CD4-positive, alpha-beta T cell treated with Interleukin-21 for 1 hour (primary cell): ENCODE measurements at places on chromosomes 6 and 20.
A peak's percentile ranks its signal among the peaks of the same experiment; 100 is the strongest.

GRCh38 chr6:15429141-15430110, 183.6 kb downstream of the JARID2 start:
- DNase-seq, result no peak

DNA sequence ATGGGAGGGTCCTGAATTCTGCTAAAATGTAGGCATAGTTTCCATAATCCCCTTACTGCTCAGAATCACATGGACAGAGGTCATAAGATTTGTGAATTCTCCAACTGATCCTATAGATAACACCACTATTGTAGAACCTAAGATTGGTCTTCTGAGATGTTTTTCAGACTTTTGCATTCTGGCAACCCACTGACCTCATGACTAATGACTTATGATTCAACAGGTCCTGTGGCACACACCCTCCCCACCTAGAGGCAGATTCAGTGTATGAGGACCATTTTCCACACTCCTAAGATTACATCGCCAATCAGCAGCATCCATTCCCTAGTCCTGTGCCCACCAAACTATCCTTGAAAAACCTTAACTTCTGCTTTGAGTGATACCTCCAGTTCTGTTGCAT, 207.2 kb downstream of the BTBD9 start:
- DNase-seq, result no peak

DNA sequence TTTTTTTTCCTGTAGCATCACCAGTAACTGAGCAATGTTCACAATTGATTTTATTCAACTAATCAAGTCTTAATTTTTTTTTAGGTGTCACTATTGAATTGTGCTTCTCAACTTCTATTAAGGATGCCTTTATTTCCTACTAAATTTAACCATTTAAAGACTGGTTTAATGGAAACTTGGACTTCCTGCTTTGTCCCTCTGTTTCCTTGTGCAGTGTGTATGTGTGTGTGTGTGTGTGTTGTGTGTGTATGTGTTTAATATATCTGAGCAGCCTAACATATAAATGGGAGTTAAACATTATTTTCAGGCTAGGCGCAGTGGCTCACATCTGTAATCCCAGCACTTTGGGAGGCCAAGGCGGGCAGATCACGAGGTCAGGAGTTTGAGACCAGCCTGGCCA, 1.8 kb downstream of the SERPINB6 start:
- no peak for DNase-seq

DNA sequence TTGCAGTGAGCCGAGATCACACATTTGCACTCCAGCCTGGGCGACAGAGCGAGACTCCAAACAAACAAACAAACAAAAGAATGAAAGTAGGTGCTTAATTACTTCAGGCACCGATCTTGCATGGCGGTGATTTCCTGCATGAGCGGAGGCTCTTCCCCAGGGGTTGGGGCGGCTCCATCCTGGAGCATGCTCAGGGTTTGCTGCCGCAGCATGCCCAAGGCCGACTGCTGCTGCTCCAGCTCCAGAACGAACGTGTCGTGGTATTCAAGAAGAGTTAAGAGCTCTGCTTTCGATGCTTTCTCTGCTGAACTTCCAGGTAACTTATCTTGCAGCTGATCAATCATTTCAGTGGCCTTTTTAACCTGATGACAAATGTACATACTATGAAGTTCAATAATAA, 313.8 kb downstream of the SYNE1 start:
- no peak for DNase-seq

DNA sequence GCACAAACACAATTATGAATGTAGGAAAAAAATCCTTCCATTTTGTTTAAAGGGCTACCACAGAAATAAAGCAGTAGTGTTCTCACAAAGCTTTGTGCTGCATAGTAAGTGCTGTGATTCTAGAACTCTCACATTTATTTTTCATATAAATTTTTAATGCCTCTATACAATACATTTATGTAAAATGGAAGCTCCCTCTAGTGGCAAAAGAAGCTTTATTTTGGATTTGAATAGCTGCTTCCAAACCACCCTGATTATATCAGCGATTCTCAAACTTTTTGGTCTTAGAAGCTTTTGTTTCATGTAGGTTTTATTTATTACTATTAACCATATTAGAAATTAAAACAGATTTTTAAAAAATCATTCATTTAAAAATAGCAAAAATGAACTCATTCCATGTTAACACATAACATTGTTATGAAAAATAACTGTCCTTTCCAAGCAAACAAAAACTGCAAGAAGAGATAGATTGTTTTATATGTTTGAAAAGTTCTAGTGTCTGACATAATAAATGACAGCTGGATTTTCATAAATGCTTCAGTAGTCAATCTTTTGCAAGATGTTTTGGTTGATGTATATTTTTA, 38.4 kb downstream of the HS3ST5 start:
- no peak for DNase-seq

DNA sequence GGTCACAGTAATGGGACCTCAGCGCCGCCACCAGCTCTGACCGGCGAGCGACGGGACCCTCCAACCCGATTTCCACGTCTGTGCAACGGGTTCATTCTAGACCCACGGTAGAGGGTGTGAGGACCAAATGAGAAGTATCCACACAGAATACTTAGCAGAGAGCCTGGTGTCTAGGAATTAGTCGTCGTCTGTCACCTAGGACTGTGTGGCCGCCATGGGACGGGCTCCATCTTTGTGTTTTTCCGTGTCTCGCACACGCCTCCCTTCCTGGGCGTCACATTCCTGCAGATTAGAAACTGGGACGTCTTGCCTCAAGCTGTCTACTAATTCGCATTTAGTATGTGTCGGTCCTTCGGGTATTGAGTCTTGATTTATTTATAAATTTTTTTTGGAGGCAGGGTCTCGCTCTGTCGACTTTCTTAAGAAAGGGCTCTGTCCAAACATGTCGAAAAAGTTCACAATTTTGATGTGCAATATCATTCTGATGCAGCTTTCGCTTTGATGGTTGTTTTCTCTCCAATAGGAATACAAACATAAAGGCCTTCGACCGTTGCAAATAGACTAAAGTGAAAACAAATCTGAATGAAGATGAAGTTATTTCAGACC, 563 bp downstream of the MGME1 start:
- DNase-seq, result peak; percentile 48

- DNase-seq, result no peak
These were observed 31.2 kb downstream of the PNLDC1 start for GRCh38 chr6:159831373-159831679.

- peak; percentile 76 for DNase-seq
These were observed 119.0 kb downstream of the RTN4IP1 start for GRCh38 chr6:106510090-106510970.

DNA sequence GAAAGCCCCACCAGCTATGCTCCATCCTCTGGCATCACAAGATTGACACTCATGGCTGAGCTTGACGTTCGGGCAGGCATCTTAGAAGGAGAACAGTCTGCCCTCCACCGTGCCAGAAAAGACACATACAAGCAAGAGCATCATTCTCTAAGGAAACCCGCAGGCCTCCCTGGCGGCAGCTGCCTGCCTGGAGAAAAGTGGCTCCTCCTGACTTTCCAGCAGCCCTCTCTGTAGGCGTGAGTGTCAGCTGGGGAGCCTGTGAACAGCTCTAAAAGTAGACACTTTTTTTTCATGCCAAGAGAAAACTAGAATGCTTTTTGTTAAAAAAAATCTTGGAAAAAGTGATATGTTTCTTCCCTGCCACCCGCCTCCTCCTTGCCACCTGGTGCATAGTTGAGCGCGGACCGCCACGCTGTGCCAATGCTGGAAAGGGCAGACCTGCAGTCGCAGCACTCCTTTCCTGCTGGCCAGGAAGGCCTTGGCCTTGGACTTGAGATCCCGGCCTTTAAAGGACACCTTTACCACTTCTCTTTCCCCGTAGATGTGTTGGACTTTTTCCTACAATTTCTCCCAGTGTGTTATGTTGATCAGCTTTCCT, 29.7 kb upstream of the INSM1 start:
- no peak for DNase-seq

GRCh38 chr6:48606618-48607017, 495.6 kb upstream of the PTCHD4 start:
- no peak for DNase-seq

- no peak for DNase-seq
These were observed 171.9 kb downstream of the JARID2 start for GRCh38 chr6:15417811-15418210.

DNA sequence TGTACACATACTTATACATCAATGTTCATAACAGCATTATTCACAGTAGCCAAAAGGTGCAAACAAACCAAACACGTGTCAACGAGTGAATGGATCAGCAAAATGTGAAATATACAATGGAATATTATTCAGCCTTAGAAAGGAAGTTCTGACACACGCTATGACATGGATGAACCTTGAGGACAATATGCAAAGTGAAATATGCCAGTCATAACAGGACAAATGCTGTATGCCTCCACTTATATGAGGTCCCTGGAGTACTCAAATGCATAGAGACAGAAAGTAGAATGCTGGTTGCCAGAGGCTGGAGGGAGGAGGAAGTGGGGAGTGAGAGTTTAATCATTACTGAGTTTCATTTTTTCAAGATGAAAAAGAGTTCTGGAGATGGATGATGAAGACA, 37.8 kb upstream of the IGF2R start:
- DNase-seq, result no peak

DNA sequence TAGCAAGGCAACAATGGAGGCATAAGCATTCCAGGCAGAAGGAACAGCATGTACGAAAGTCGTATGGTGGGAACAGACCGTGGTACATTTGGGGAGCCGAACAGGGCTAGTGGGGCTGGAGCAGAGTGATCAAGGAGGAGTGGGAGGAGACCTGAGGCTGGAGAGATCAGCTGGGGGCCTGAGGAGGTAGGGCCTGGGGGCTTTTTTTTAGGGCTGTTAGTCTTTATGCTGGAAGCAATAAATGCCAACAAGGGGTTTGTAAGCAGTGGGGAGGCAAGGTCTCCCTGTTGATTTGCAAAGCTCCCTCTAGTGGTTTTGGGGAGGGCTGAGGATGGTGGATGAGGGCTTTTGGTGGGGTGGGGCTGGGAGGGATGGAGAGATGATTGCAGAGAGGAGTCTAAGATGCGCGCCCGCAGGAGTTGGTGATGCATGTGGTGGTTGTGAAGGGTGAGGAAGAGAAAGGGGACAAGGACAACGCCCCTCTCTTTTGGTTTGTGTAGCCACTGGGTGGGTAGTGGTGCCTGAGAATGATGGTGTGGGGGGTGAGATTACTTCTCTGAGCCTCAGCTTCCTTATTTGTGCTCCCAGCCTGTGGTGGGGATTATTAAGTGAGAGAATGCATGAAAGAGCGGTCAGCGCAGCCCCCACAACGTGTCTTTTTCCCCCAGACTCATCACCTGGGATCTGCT, 74.1 kb upstream of the TOX2 start:
- DNase-seq, result peak; percentile 31

- no peak for DNase-seq
These were observed 1.9 kb upstream of the ATP9A start for GRCh38 chr20:51769976-51770615.

DNA sequence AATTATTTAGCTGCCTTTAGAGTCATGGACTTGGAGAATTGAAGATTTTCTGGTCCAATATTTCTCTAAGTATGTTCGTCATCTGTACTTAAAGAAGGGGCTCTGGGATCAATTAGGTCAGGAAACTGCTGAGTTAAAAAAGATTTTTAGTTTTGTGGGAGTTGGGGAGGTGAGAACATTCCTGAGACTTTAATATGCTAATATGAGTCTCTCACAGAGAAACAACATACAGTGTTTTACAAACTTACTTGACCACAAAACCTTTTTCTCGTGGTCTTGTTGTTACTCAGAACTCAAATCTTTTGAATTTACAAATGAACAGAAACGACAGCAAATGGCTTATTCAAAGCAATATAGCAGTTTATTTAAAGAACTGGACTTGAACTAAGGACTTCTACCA, 67.9 kb downstream of the LIN28B start:
- DNase-seq, result no peak

DNA sequence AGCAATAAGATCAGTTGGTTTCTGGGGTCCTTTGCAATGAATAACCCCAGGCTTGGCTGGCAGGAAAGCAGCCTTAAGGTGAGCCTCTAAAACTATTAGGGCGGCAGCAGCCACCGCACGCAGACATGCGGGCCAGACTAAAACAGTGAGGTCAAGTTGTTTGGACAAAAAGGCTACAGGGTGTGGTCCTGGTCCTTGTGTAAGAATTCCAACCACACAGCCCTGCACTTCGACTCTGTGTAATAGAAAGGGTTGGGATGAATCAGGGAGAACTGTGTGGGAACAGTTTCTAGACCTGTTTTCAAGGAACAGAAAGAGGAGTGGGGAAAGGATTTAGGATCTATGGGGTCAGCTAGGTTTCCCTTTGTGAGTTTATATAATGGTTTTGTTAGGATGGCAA, 237.6 kb downstream of the SMOC2 start:
- DNase-seq, result no peak

DNA sequence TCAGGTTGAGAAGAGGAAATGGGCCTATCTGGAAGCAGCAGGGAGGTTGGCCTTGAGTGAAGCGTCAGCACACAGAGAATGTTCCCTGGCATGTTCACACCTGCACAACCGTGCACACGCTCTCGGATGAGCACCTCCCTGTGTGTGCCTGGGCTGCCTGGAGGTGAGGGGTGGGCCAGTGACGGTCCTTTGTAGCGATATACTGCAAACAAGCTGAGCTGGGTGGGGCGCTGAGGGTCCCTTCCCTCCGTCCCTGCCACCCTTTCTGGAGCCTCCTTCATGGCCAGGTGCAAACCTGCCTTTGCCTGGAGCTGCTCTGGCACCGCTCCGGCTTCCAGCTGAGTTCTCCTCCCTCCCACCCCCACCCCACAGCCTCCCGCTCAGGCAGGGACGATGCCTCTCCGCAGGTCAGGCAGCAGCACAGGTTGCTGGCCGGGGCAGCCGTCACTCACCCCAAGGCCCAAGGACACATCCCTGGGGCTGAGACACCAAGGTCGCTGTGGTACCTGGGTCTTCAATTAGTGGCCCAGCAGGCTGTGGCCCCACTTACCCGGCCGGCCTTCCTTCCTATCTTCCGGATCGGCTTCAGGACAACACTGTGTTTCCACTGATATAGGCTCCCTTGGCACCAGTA, 111.6 kb downstream of the ERMARD start:
- no peak for DNase-seq

DNA sequence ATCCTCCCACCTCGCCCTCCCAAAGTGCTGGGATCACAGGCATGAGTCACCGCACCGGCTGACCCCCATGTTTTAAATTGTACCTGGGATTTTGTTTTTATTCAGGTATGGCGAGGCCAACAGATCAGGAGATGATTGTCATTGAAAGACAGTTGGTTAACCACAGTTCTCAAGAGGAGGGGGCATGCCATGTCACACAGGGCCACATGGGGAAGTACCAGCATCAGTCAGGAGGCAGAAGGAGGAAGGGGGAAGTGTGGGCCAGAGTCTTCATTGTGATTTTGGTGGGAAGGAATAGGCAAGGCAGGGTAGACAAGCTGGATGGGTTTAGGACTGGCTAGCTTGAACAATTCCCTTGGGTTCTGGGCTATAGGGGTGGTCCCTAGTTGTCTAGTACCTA, 9.9 kb upstream of the MMP9 start:
- peak; percentile 28 for DNase-seq

GRCh38 chr20:63810730-63811490, 20.2 kb downstream of the ZBTB46 start:
- no peak for DNase-seq

GRCh38 chr6:43728586-43728985, 41.0 kb upstream of the MRPS18A start:
- DNase-seq, result no peak

GRCh38 chr6:170043150-170043819, 247.6 kb downstream of the DLL1 start:
- DNase-seq, result no peak

- no peak for DNase-seq
These were observed 116.3 kb downstream of the KHDC1L start for GRCh38 chr6:73108949-73109348.

GRCh38 chr6:13441778-13442177, 45.6 kb downstream of the GFOD1 start:
- no peak for DNase-seq
